GM12865 (cell line): ENCODE measurements at places on chromosomes 4 and X.

GRCh38 chrX:65522739-65523372 is 11.7 kb downstream of the LAS1L start:
- DNase-seq: no peak

DNA sequence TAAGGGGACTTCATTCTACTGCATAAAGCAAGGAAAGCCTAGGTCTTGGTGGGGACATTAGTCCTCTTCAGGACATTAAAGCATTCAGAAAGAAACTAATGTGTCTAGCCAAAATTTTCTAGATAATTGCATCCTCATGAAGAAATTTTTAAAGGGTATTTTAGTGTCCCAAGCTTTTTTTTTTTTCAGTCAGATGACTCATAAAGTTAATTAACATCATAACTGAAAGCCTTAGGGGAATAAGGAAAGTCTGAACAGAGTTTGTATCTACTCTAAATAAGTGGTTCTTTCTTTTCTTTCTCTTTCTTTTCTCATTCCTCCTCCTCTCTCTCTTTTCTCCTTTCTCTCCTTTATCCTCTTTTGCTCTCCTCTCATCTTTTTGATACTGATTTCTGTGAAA is 202.4 kb downstream of the ADAMTS3 start:
- no peak for DNase-seq

GRCh38 chr4:10121568-10122208 is 5.1 kb upstream of the WDR1 start:
- no peak for DNase-seq

- DNase-seq: no peak
Measured at GRCh38 chr4:61559396-61559795, 359.3 kb downstream of the ADGRL3 start.

DNA sequence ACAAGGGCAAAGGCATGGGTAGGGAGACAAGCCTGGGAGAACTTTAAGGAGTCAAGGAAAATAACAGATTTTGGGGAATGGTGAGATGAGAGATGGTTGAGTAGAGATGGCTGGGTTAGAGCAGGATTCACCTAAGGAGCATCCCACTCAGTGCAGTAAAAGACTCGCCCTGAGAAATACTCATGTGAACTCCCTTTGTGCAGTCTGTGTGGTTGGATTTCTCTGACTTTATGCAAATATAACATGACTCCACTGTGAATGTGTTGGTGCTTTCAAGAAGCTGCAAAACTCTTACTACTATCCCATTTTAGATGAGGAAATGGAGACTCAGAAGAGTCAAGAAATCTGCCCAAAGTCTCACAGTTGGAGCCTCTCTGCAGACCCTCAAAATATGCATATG is 129.8 kb upstream of the LIMCH1 start:
- DNase-seq: no peak

GRCh38 chr4:148196164-148196563 is 246.1 kb downstream of the NR3C2 start:
- DNase-seq: no peak

DNA sequence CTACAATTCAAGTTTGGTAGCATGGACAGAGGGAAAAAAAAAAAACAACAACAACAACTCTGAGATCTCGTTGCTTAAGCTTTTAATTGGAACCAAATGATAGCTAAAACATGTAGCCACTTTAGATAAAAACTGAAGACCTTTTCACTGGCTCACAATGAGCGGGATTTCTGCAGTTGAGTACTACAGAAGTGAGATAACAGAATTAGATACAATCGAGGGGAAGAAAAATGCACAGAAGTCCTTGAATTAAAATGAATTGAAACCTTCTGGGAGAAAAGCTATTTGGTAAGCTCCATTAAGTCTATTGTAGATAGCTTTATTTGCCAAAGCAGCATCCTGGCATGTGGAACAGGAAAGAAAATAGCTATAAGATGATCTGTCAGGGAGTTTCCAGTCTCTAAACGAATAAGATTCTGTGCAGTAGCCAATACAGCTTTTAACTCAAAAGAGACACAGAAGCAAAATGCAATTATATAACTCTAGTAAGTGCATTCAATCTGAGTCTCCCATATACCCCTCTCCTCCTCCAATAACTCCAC is 248.5 kb downstream of the ENOX2 start:
- DNase-seq: no peak

DNA sequence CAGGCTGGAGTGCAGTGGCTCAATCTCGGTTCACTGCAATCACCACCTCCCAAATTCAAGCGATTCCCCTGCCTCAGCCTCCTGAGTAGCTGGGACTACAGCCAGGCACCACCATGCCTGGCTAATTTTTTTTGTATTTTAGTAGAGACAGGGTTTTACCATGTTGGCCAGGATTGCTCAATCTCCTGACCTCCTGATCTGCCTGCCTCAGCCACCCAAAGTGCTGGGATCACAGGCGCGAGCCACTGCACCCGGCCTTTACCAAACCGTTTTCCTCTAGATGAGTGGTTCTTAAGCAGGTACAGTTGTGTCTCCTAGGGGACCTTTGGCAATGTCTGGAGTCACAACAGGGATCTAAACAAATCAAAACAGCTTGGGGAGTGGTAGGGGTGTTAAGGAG is 11.6 kb downstream of the AMELX start:
- no peak for DNase-seq
